DMS 273 treated with DMSO at 0.1 percent for 48 hours (cell line): ENCODE measurements at places on chromosomes 12 and 14.

DNA sequence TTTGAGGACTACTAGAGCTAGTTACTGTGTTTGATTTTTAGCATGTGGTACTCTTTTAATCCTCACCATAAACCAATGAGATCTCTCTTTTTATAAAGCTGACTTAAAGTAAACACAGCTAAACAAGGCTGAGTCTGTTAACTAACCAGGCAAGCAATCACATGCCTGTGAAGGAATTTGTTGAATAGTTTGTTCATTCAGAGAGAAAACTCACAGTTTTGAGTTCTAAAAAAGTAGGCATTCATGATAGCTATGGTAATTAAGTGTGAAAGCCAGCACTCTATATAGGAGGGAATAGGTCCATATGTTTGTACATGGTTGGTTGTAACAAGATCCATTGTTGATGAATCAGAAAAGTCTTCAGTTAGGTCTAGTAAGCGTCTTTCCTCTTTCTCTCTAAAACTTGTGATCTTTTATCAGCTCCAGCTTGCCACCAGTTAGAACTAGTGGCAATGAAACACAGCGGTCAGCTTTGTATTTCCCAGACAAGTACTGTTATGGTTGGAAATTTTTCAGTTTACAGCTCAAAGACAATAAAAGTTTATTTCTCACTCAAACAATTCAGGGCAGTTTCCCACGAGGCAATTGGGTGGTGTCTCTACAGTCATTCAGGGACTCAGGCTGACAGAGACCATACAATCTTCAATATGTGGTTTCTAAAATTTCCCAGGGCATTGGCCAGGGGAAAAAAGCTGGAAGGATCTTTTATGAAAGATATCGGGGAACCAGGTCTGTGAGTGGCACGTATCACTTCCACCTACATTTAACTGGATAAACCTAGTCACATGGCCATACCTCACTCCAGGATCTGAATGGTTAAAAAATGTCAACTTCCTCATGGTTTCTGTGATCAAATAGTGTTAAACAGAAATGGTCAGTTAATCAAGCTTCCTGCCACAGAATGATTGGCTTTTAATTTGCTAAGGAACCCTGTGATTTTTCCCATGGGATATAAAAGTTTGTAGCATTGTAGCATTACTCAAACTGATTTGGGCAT lies 203.1 kb downstream of the KIF21A start:
- DNase-seq: no peak

DNA sequence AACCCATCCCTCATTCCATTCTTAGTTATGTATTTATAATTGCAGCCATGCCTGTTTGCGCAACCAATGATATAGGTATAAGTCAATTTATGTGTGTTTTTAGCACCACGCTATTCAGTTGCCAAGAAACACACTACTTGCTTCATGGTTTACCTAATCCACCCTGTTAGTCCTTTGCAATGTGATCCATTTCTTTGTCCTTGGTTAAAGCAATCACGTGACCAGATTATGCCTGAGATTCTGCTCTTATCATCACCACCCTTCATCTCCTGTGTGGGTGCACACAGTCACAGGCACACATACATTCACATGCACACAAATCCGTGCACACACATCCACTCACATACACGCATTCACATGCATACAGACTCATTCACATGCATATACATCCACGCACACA lies 52.3 kb upstream of the KCNA5 start:
- no peak for DNase-seq

GRCh38 chr12:43480591-43480990 lies 71.4 kb downstream of the ADAMTS20 start:
- DNase-seq: no peak

DNA sequence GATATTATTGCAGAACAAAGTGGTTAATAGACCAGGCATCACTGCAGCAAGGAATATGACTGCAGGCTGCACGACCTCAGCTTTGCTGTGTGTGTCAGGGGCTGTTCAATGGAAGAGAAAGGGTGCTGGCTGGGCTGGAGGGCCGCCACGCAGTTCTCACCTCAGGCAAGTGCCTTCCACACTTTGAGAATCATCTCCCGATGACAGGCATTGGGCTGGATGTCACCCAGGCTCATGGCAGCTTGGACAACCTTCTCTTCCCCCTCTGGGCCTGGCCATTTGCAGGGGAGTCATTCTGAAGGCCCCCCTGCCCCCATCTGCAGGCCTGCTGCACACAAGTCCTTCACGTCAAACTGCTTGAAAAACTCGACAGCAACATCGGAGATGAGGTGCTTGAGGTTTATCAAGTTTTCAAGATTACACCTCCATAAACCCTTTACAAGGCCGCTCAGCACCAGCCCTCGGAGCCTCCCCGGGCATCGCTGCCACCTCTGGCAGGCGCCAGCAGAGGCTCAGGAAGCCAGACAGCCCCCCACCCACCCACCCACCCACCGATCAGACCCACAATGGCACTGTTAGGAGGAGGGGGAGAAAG lies 165.9 kb upstream of the GSC start:
- no peak for DNase-seq

GRCh38 chr12:53380794-53381730 lies 1.1 kb downstream of the SP1 start:
- DNase-seq: no peak

- DNase-seq: no peak
These were observed 41.7 kb upstream of the DDX11 start for GRCh38 chr12:31031951-31032335.

GRCh38 chr12:67964456-67964855 lies 24.8 kb upstream of the IFNG-AS1 start:
- no peak for DNase-seq

- DNase-seq: no peak
These were observed 9.1 kb downstream of the SLC15A4 start for GRCh38 chr12:128814411-128815261.

GRCh38 chr12:133135747-133136146 lies 5.3 kb downstream of the ZNF10 start:
- no peak for DNase-seq

- DNase-seq: no peak
These were observed 7.8 kb downstream of the RNASE9 start for GRCh38 chr14:20553024-20553423.

DNA sequence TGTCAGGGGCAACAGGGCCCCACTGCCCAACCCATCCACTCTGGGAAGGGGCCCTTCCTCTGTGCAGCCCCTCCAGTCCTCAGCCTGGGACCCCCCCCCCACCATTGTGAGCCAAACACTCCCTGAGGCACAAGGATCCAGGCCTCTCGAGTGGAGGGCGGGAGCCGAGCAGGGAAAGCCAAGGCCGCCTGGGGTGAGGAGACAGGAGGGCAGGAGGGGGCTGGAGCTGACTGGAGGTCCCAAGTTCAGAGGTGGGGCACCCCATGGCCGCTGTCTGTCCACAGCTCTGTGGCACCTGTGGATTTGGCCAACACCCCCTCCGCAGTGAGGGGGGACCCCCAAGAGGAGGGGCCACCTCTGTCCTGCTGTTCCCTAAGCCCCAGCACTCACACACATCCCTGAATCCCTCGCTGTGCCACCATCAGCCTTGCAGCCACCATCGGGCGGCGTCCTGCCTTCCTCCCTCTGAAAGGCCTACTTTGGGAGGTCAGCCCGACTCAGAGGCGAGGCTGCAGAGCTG lies 25.4 kb upstream of the C14orf180 start:
- no peak for DNase-seq

DNA sequence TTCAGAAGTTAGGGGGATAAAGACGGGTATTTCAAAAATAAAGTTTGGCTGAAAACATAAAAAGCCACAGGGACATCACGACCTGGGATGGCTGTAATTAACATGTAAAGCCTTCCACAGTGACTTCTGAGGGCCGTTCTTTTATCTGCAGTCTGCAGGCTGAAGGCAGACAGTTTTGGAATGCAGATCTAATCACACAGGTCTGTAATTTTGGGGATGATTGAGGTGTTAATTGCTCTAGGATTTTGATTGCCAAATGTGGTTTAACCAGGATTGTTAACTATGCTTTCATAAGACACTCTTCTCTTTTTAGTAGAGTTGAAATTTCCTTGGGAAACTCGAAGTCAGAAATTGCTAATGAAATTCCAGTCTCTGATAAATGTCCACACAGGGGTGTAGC lies 355.5 kb downstream of the ATP23 start:
- DNase-seq: no peak

DNA sequence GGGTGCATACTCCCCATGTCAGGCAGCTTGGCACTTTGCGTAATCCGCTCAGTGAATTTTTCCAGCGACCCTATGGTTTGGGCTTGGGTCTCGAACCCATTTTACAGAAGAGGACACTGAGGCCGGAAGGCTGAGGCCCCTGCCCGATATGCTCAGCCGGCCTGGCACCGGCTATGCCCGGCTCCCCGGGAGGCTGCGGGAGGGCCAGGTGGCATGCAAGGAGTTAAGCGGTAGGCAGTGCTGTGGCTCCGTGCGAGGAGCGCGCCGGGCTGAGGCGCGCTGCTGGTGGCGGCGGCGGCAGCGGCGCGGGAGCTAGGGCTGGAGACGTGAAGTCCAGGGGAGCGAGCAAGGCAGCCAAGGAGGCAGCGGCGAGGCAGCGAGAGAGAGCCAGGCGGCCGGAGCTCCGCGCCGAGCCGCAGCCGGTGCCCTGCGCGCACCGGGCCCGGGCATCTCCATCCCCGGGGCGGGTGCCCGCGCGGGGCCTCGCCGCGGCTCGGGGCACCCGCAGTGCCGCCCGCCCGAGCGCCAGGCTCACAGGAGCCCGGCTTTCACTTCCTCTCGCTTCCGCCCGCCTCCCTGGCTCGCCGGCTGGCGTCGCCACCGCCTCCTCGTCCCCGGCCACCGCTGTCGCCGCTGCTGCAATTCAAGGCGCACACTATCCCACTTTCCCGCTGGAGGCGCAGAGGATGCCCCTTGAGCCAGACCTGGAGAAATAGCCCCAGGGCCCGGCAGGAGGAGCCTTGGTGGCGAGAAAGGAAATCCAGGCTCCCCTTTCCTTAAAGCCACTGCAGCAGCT lies at the start of gene WSCD2:
Gene WSCD2 (plus strand): TSS at position 272 of the 796 bp plus-strand sequence. CDS start 66,545 bp downstream, outside the sequence.
- peak; percentile 3 for DNase-seq

DNA sequence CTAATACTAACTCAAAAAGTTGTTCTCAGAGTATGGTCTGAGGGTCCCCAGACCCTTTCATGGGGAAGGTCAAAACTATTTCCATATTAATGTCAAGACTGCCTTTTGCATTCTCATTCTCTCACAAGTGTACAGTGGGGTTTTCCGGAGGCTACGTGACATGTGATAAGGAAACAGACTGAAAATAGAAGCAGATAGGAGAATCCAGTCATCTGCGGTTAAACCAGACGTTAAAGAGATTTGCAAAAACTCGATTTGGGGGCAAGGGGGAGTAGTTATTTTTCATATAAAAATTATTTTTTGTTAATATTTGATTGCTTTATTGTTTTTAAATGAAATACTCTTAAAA lies 1.0 kb upstream of the NAP1L1 start:
- DNase-seq: no peak

DNA sequence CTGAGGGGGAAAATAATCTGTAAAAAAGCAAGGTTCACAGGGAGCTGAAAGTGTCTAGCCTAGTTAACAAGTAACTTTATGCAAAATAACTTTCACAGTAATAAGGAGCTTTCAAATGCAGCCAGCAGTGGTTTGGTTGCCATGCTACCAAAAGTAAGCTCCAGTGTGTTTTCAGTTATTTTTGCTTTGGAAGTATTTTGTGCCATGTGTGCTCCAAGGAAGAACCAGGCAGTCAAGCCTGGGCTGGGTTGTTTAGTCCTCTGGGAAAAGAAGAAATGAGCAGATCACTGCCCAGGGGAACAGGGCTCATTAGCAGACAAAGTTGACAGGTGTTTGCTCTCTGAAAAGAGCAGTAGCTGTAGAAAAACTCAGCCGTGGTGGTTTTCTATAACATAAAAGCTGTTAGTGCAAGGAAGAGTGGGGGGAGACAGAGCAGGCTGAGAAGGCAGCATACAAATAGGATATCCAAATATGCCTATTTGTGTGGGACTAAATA lies 92.8 kb upstream of the TMTC2 start:
- peak; percentile 73 for DNase-seq

- peak; percentile 30 for DNase-seq
These were observed 201.9 kb downstream of the PHETA1 start for GRCh38 chr12:111166779-111167540.

GRCh38 chr14:52399921-52400595 lies 85.9 kb downstream of the PTGER2 start:
- no peak for DNase-seq

DNA sequence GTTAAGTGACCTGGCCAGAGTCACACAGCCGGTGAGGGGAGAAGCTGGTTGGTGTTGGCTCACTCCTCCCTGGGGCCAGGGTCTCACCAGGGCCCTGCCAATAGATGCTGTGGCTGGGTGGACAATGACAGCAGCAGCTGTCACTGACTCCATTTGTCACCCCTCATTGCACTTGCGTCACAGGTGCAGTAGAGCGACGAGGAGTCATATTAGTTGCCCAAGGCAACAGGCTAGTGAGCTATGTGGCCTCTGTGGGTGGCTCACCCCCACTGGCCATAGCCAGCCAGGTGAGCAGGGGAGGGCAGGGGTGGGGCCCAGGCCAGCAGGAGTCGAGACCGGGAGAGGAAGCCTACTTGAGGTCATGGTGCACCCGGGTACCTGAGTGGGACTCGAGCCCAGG lies 9.7 kb downstream of the SLC25A47 start:
- no peak for DNase-seq

GRCh38 chr12:106135781-106136180 lies 3.0 kb downstream of the NUAK1 start:
- no peak for DNase-seq

GRCh38 chr14:93926245-93926872 lies 785 bp upstream of the FAM181A start:
- DNase-seq: no peak

DNA sequence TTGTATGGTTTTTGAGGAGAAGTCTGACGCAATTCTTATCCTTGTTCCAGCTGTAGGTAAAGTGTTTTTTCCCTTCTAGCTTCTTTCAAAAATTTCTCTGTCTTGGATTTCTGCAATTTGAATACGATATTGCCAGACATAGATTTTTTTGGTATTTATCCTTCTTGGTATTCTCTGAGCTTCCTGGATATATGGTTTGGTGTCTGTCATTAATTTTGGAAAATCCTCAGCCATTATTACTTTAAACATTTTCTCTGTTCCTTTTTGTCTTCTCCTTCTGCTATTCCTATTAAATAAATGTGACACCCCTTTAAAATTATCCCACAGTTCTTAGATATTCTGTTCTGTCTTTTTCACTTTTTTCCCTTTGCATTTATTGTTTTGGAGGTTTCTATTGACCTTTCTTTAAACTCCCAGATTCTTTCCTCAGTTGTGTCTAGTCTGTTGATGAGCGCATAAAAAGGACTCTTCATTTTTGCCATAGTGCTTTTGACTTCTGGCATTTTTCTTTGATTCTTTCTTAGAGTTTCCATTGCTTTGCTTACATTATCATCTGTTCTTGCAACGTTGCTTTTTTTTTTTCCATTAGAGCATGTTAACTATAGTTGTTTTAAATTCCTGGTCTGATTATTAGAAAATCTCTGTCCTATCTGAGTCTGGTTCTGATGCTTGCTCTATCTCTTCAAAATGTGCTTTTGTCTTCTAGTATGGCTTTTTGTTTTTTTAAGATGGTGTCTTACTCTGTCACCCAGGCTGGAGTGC lies 129.1 kb downstream of the MSRB3 start:
- DNase-seq: no peak

DNA sequence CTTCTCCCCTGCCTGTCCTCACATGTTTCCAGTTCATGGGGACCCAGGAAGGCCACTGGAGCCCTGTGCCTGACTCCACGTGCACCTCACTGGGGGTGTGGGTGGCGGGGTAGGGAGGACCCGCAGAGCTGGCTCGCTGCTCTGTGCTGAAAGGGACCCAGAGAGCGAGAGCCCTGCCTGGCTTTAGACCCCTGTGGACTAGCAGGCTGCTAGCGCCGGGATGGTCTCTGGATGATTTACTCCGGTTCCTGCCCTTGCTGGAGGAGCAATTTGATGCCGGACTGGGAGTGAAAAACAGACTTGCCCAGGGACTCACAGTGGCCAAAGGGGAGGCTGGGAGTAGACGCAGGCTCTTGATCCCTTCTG lies 49.0 kb downstream of the NTF3 start:
- DNase-seq: no peak
